ENCODE measurements at places on chromosomes 11 and 22. TPM values are rescaled to one million over a fixed set of nuclear protein-coding genes. Genes with fewer than 3 reads are reported as not detected.

DNA sequence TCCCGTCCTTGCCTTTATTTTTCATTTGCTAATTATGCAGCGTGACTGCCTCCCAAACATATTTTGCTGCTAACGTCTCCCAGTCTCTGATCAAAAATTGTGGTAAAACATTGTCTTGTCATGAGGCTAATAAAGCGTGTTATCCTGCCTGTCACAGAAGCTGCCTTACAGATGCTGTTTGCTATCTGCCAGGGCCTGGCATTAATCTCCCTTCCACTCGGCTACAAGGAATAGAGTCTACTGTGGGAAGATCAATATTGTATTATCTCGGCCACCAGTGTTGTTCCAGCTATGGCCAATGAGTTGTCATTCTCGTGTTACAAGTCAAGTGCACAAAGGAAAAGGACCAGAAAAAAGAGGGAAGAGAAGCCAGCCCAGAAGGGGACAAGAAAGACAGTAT is 100.3 kb downstream of the SEZ6L start:
- DNase-seq = no peak

GRCh38 chr11:75403037-75403436 is 3.7 kb downstream of the RPS3 start:
- no peak for DNase-seq

The KRTAP5-1 gene
- polyA plus RNA-seq = not detected

DNA sequence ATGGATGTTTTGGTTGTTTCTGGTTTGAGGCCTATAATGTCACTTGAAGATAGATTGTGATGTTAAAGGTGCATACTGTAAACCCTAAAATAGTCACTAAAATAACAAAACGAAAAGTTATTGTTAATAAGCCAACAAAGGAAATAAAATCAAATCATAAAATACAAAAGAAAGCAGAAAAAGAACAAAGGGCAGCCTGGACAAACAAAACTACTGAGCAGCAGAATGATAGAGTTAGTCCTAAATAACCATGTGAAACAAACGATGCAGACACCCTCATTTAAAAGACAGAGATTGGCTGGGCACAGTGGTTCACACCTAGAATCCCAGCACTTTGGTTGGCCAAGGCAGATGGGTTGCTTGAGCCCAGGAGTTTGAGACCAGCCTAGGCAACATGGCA is 90.9 kb upstream of the GAL start:
- DNase-seq = no peak

DNA sequence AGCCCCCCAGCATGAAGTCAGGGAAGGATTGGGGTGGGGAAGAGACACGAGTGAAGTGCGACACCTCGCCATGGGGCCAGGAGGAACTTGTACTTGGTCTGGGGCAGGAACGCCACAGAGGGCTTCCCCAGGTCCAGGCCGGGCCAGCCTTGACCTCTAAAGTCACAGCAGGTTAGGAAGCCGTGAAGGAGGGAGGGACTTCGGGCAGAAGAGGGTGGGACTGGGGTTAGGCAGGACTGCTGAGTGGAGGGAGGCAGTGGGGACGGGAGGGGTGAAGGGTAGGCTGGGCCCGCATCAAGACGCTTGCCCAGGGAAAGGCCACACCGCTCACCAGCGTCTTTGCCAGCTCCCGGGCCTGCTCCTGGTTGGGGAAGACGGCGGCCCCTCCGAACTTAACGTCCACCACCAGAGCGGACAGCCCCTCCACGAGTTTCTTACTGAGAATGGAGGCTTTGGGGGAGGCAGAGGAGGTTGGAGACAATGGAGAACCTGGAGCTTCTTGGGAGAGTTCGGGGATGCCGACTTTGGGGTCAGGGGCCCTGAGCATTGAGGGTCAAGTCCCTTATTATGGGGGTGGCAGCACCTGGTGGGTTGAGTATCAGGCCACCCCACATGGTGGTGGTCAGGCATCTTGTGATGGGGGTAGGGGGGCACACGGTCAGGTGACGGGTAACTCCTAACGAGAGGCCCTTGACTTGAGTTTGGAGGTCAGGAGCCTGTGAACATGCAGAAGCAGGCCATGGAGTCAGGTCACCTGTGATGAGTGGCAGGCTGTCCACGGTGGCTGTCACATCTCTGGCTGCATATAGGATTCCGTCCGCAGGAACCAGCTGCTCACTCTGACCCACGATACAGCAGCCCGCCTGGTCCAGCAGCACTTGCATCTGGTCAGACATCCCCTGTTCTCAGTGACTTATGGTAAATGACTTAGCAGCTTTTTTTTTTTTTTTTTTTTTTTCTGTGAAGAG is 1.7 kb upstream of the SCO2 start:
- no peak for DNase-seq

The PCNX3 gene
- polyA plus RNA-seq = 8.5 TPM

DNA sequence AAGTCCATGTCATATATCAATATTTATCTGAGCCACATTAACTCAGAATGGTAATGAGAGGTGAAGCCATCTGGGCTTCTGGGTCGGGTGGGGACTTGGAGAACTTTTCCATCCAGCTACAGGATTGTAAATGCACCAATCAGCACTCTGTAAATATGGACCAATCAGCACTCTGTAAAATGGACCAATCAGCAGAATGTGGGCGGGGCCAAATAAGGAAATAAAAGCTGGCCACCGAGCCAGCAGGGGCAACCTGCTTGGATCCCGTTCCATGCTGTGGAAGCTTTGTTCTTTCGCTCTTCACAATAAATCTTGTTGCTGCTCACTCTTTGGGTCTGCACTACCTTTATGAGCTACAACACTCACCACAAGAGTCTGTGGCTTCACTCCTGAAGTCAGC is 253.4 kb downstream of the JRKL start:
- no peak for DNase-seq

The GSTT2B gene
- polyA plus RNA-seq = not detected
